Glutamatergic neuron (in vitro differentiated cells): ENCODE measurements at places on chromosomes 1 and 21. TPM values are rescaled to one million over a fixed set of nuclear protein-coding genes. Genes with fewer than 3 reads are reported as not detected.

- no peaks in the 10 kb centered on the region for H3K4me1 ChIP-seq
- H3K27ac ChIP-seq: no peak overlapping the region
- no peak for DNase-seq
- no peaks in the 10 kb centered on the region for H3K36me3 ChIP-seq
Measured at GRCh38 chr1:111571239-111571638, 48.4 kb upstream of the RAP1A start.

Gene KLHL21
- total RNA-seq: 9.2 TPM

DNA sequence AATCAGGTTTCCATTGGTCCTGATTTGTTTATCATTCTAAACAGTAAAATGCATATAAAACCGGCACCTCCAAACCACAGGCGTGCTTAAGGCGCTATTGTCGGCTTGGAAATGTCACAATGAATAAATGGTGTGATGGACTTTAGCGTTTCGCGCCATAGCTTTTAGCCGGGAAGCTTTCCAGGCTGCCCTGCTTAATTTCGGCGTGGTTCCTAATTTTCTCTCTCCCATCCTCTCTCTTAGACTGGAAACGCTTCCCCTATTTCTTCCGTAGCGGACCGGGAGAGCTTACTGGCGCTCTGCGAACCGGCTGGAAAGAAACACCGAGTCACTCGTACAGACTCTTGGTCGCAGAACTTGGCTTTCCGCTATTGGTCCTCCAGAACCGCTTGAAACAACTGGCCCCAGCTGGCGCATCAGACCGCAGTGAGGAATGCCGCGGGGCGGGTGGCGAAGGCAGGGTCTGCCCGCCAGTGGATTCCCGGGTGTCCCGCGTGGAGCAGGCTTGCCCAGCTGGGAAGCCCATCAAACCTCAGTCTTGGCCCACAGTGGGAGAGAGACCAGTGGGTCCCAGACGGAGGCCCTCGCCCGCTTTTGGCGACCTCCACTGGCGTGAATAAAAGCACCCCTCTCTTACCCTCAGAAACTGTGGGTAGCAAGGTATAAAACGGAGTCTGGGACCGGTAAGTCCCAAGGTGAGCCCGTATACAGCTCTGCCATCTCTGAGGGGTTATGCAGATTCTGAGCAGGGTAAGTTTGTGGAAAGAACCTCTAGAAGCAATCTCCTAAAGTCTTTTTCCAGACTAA is 4.0 kb upstream of the LHX8 start:
- peaks cover 44% of the 10 kb centered on the region for H3K27me3 ChIP-seq
- H3K27ac ChIP-seq: no peak overlapping the region
- peaks cover 28% of the 10 kb centered on the region for H3K4me1 ChIP-seq
- no peaks in the 10 kb centered on the region for H3K36me3 ChIP-seq
- H3K4me3 ChIP-seq: peak overlapping the region; percentile 74

DNA sequence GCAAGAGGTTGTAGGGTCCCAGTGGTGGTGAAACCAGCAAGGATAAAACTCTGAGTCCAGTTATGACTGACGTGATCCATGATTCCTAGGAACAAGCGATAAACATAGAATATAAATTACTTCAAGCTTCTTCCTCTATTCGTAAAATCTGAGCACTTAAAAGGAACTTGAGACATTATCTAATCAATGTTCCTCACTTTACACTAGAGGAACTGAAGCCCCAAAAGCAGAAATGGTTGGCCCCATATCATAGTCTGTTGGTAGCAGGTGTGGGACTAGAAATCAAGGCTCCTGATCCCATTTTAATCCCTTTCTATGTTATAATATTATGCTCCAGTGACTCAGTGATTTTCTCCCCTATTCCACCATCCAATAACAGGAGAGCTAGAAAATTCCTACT is 21.9 kb upstream of the MNDA start:
- no peaks in the 10 kb centered on the region for H3K27me3 ChIP-seq
- H3K36me3 ChIP-seq: no peaks in the 10 kb centered on the region
- no peaks in the 10 kb centered on the region for H3K4me1 ChIP-seq
- no peak overlapping the region for H3K4me3 ChIP-seq
- H3K27ac ChIP-seq: no peak overlapping the region

GRCh38 chr1:227766015-227766634 is 30.9 kb downstream of the SNAP47 start:
- peaks cover 8% of the 10 kb centered on the region for H3K27me3 ChIP-seq
- H3K36me3 ChIP-seq: peaks cover 8% of the 10 kb centered on the region
- H3K4me1 ChIP-seq: peaks cover 17% of the 10 kb centered on the region
- H3K27ac ChIP-seq: no peak overlapping the region
- no peak for DNase-seq
- H3K4me3 ChIP-seq: no peak overlapping the region

DNA sequence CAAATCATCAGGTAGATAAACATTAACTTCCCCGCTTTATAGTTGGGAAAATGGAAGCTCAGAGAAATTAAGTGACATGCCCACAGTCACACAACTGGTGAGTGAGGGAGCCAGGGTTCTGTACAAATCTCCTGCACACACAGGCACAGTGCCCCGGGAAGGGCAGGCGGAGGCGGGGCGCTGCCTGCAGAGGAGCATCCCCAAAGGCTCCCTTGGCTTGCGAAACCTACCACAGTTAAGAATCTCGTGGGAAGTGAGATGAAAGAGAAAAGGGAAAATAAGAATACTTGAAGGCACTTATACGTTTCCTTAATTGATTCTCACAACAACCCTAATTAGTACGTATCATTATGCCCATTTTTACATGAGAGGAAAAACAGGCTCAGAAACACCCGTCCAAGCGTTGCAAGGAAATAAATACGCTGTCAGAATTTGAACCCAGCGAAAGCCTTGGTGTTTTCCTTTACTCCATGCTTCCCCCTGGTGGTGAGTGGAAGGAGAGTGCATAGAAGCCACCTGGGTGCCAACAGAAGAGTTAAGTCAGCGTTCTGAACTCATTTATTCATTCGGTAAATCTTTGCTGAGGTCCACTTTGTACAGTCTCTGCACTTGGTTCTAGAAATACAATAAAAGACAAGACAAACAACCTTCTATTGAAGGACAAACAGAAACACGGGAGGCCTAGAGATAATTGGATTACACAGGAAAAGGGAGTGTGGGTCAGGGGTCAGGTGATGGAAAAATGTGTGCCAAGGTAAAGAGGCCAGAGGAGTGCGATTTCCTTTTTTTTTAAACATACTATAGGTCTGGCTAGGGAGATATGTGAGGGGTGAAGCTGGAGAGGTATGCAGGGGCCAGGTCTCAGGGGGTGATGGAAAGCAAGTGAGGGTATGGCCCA is 28.4 kb downstream of the ACP6 start:
- H3K27ac ChIP-seq: no peak overlapping the region
- H3K4me3 ChIP-seq: no peak overlapping the region
- no peaks in the 10 kb centered on the region for H3K4me1 ChIP-seq
- peak; percentile 38 for DNase-seq
- H3K27me3 ChIP-seq: peaks cover 1% of the 10 kb centered on the region
- no peaks in the 10 kb centered on the region for H3K36me3 ChIP-seq

Gene PTPN14
- 1.7 TPM for total RNA-seq

Gene AADACL3
- not detected for total RNA-seq

- no peak overlapping the region for H3K4me3 ChIP-seq
- H3K36me3 ChIP-seq: no peaks in the 10 kb centered on the region
- no peak for DNase-seq
- H3K27ac ChIP-seq: no peak overlapping the region
- H3K27me3 ChIP-seq: peaks cover 2% of the 10 kb centered on the region
Measured at GRCh38 chr1:117026361-117026760, 24.8 kb downstream of the CD101 start.

Gene FCRLB
- 0.34 TPM for total RNA-seq

- no peak overlapping the region for H3K4me3 ChIP-seq
- peaks cover 24% of the 10 kb centered on the region for H3K4me1 ChIP-seq
- H3K36me3 ChIP-seq: no peaks in the 10 kb centered on the region
- peak overlapping the region; percentile 5 for H3K27ac ChIP-seq
- DNase-seq: no peak
Measured at GRCh38 chr1:216223486-216223885, 199.8 kb downstream of the USH2A start.
